ENCODE measurements at places on chromosomes 16 and 17.

DNA sequence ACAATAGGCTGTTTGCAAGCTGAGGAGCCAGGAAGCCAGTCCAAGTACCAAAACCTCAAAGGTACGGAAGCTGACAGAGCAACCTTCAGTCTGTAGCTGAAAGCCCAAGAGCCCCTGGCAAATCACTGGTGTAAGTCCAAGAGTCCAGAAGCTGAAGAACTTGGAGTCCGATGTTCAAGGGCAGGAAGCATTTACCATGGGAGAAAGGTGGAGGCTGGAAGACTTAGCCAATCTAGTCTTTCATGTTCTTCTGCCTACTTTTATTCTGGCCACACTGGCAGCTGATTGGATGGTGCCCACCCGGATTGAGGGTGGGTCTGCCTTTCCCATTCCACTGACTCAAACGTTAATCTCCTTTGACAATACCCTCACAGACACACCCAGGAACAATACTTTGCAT lies 15.3 kb downstream of the CD300LB start:
- no peak for DNase-seq
- H3K4me1 ChIP-seq, result no peaks in the 10 kb centered on the region

DNA sequence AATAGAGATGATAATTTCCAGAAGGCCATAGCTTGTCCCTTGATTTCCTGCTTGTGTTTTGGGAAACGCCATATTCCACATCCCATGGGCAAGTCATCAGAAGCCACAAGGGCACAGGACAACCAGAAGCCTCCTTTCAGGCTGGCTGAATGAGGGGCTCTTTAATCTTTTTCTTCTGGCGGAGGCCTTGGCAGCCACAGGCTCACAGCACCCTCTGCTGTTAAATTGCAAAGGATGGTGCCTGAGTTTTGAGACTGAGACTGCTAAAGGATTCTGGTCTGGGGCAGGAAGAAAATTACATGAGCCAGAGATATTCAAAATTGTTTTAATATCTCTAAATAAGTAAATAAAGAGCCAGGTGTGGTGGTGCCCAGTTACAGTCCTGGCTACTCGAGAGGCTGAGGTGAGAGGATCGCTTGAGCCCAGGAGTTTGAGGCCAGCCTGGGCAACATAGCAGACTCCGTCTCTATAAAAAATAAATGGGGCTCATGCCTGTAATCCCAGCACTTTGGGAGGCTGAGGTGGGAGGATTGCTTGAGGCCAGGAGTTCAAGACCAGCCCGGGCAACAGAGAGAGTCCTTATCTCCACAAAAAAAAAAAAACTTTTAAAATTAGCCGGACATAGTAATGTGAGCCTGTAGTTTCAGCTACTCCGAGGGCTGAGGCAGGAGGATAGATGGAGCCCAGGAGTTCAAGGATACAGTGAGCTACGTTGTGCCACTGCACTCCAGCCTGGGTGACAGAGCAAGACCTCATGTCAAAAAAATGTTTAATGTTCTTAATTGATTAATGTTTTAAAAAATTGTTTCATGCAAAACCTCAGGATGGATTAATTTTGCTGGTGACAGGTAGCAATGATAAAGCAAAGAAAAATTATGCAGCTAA lies 26.3 kb downstream of the AARSD1 start:
- no peak overlapping the region for H3K27ac ChIP-seq
- H3K27me3 ChIP-seq, result no peaks in the 10 kb centered on the region
- no peaks in the 10 kb centered on the region for H3K36me3 ChIP-seq
- DNase-seq, result peak; percentile 44
- no peak overlapping the region for H3K4me3 ChIP-seq
- no peaks in the 10 kb centered on the region for H3K4me1 ChIP-seq

DNA sequence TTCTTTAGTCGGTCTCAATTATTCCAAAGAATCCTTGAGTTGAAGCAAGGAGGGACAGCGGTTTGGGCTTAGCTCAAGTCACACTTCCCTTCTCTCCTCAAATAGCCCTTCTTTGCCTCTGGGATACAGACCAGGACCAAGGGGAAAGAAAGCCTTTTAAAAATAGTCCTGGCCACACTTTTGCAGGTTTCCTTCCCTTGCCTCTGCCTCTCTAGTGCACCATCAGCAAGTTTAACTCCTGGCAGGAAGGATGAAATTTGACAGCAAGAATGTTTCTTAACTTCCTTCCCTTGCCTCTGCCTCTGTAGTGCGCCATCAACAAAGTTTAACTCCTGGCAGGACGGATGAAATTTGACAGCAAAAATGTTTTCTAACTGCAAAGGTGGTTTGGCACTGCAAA lies 7.2 kb upstream of the G6PC1 start:
- no peaks in the 10 kb centered on the region for H3K27me3 ChIP-seq
- H3K4me1 ChIP-seq, result peaks cover 11% of the 10 kb centered on the region
- H3K27ac ChIP-seq, result no peak overlapping the region

DNA sequence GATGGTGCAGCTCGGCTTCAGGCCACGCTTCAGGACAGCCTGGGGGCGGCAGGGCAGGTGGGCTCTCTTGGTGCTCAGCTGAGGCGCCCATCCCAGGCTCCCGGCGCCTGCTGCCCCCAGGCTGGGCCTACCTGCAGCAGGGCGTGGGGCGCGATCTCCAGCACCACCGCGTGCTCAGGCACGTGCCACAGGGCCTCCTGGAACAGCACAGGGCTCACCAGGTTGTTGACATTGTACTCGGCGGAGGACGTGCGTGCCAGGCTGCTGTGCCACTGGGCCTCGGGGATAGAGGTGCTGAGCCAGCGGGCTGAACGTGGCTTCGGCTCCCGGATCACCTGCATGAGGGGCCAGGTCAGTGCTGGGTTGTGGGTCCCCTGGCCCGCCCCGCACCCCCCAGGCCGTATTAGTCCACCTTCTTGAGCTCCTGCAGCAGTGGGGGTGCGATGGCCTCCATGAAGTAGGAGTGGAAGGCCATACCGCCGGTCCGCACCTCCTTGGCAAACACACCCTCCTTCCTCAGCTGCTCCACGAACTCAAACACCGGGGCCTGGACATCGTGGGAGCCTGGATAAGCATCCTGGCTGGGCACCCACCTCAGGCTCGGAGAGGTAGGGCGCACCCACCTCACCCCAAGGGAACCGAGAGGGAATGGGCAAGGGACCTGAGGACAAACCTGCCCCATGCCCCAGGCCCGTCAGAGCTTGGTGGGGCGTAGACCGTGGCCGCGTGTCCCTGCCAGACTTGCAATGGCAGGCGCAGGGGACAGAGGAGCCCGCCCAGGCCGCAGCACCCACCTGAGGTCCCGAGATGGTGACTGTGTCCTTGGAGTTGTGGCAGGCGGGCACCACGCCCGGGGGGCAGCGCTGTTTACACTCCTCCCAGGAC lies 9.0 kb downstream of the FASN start:
- no peak overlapping the region for H3K27ac ChIP-seq
- H3K27me3 ChIP-seq, result no peaks in the 10 kb centered on the region
- no peaks in the 10 kb centered on the region for H3K4me1 ChIP-seq
- no peak for DNase-seq

DNA sequence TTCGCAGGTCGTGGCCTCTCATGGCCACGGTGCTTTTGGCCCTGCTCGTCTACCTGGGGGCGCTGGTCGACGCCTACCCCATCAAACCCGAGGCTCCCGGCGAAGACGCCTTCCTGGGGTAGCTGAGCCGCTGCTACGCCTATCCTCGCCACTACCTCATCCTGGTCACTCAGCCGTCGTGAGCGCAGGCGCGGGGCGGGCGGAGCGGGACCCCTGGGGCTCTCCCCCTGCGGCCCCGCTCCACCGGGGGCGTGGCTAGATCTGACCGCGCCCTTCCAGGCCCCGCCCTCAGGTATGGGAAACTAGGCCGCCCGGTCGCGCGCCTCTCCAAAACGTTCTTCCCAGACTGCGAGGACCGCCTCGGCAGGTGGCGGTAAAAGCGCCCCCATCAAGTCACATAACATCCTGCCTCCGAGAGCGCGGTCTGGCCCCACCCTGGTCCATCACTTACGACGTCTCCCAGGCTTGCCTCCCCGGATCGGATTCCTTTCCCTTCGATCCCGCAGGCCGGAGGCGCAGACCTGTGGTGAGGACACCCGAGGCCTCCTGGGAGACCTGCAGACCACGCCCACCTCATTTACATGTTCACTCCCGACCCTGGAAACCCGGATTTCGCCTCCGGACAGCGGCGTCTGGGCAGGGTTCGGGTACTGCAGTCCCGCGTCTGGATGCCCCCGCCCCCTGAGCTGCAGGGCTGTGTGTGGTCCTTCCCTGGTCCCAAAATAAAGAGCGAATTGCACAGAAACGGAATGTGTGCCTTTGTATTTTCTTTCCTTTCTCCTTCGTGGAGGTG lies 91.5 kb upstream of the TMEM97 start:
- peak overlapping the region; percentile 43 for H3K4me3 ChIP-seq
- DNase-seq, result no peak
- H3K4me1 ChIP-seq, result peaks cover 16% of the 10 kb centered on the region
- no peak overlapping the region for H3K27ac ChIP-seq
- H3K27me3 ChIP-seq, result peaks cover 29% of the 10 kb centered on the region

DNA sequence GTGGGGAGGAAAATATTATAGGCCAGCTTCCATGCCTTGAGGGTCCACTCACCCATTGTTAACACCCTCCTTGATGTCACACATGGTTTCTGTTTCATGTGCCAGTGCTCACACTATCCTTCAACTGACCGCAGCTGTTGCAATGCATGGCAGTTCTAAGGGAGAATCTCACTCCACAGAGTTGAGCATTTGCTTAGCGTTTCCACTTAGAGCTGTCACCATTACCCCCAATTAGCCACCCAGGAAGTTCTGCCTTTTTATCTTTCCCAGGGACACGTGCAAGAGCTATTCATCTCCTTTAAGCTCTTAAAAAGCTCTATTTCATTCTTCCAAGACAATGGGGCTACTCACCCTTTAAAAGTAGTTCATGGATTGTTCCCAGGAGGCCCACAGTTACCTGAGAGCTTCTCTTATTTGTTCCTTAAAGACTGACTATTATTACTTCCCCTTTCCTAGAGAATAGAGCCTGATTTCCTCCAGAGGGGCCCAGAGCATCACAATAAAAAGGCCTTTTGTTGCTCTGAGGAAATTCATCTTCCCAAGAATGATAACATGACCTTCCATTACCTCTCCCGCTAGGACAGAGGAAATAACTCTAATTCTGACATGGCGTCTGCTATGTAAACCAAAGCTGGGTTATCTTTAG lies 126.8 kb downstream of the CACNG3 start:
- H3K27me3 ChIP-seq, result no peaks in the 10 kb centered on the region
- DNase-seq, result no peak
- H3K36me3 ChIP-seq, result no peaks in the 10 kb centered on the region
- no peak overlapping the region for H3K27ac ChIP-seq
- H3K4me1 ChIP-seq, result no peaks in the 10 kb centered on the region

GRCh38 chr16:50281391-50282009 lies 15.1 kb downstream of the ADCY7 start:
- H3K36me3 ChIP-seq, result no peaks in the 10 kb centered on the region
- peaks cover 13% of the 10 kb centered on the region for H3K4me1 ChIP-seq
- H3K27me3 ChIP-seq, result no peaks in the 10 kb centered on the region
- no peak overlapping the region for H3K27ac ChIP-seq

DNA sequence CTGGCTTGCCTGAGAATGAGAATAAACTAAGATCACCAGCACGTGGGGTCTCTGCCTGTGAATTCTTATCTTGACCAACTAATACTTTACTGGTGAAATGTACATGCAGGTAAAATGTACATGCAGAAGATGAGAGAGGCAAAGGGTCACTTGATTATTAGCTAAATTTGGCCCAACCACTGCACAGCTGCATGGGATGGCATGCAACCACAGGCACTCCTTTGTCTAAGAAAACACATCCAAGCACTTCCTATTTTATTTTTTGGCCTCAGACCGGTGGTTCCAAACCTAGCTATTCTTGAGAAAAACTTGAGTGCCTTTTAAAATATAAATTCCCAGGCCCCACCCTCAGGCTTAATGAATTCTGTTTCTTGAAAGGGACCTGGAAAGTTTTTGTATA lies 77.9 kb downstream of the SYCE1L start:
- no peak overlapping the region for H3K27ac ChIP-seq
- H3K27me3 ChIP-seq, result no peaks in the 10 kb centered on the region
- H3K4me1 ChIP-seq, result no peaks in the 10 kb centered on the region
- H3K4me3 ChIP-seq, result no peak overlapping the region
- no peak for DNase-seq
- no peaks in the 10 kb centered on the region for H3K36me3 ChIP-seq

- H3K4me1 ChIP-seq, result peaks cover 1% of the 10 kb centered on the region
- H3K36me3 ChIP-seq, result no peaks in the 10 kb centered on the region
- no peaks in the 10 kb centered on the region for H3K27me3 ChIP-seq
- no peak overlapping the region for H3K4me3 ChIP-seq
- H3K27ac ChIP-seq, result no peak overlapping the region
Observed at GRCh38 chr16:11309895-11310633, 28.9 kb upstream of the PRM1 start.

- H3K36me3 ChIP-seq, result no peaks in the 10 kb centered on the region
- H3K27me3 ChIP-seq, result no peaks in the 10 kb centered on the region
- no peak overlapping the region for H3K4me3 ChIP-seq
- no peak for DNase-seq
Observed at GRCh38 chr16:83231729-83232128, 576.0 kb upstream of the HSBP1 start.

DNA sequence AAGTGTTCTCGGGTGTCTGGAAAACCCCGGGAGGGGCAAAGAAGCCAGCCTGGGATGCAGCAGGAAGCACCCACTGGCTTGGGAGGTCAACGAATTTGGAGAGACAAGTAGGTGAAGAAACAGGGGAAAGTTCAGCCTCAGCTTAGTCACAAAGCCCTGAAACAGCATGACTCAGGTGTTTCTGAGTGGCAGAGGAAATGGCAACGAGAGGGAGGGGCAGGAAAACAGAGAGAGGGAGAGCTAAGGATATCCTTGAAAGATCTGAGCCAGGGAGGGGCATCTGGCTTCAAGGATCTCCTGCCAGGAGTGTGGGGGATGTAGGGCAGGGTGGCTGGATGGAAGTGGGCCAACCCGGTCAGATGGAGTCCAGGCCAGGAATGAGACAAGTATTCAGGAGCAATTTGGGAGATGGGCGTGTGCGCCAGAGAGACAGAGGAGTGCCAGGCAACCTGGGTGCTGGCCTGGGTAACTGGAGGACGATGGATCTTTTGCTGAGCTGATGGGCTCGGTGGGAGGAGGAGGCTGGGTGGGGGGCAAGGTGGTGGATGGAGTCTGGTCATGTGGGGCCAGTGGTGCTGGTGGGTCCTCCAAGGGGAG lies 27.2 kb downstream of the ABCC3 start:
- no peak overlapping the region for H3K27ac ChIP-seq
- no peak overlapping the region for H3K4me3 ChIP-seq
- no peak for DNase-seq
- H3K27me3 ChIP-seq, result no peaks in the 10 kb centered on the region
- H3K4me1 ChIP-seq, result peaks cover 18% of the 10 kb centered on the region

GRCh38 chr16:6157806-6158205 lies 1060.2 kb upstream of the EEF2KMT start:
- no peak for DNase-seq
- no peak overlapping the region for H3K4me3 ChIP-seq
- H3K27ac ChIP-seq, result no peak overlapping the region
- H3K4me1 ChIP-seq, result no peaks in the 10 kb centered on the region
- H3K27me3 ChIP-seq, result no peaks in the 10 kb centered on the region

- H3K27ac ChIP-seq, result no peak overlapping the region
- H3K4me3 ChIP-seq, result no peak overlapping the region
Observed at GRCh38 chr17:2312736-2313135, 9.0 kb downstream of the SRR start.

- no peaks in the 10 kb centered on the region for H3K27me3 ChIP-seq
- no peak for DNase-seq
- H3K36me3 ChIP-seq, result no peaks in the 10 kb centered on the region
- peaks cover 5% of the 10 kb centered on the region for H3K4me1 ChIP-seq
- no peak overlapping the region for H3K4me3 ChIP-seq
- H3K27ac ChIP-seq, result no peak overlapping the region
Observed at GRCh38 chr17:35082073-35082657, 18.7 kb upstream of the RFFL start.
